ENCODE measurements at places on chromosomes 16 and 17. TPM values are rescaled to one million over a fixed set of nuclear protein-coding genes. Genes with fewer than 3 reads are reported as not detected.

Gene MPP3
- total RNA-seq, result 38.6 TPM

Gene GJC1
- total RNA-seq, result 69.1 TPM

Gene MBTD1
- total RNA-seq, result 55.6 TPM

Gene MRPL10
- 7.9 TPM for total RNA-seq

Gene C17orf78
- not detected for total RNA-seq

Gene CD300LB
- under 0.01 TPM for total RNA-seq

Gene UMOD
- total RNA-seq, result not detected

Gene LMF1
- 10.6 TPM for total RNA-seq

Gene DOC2A
- 13.5 TPM for total RNA-seq

Gene CCDC47
- 46.2 TPM for total RNA-seq
